CD4-positive, alpha-beta T cell treated with Interleukin-4 for 4 hours (primary cell): ENCODE measurements at places on chromosomes 2 and 18.

DNA sequence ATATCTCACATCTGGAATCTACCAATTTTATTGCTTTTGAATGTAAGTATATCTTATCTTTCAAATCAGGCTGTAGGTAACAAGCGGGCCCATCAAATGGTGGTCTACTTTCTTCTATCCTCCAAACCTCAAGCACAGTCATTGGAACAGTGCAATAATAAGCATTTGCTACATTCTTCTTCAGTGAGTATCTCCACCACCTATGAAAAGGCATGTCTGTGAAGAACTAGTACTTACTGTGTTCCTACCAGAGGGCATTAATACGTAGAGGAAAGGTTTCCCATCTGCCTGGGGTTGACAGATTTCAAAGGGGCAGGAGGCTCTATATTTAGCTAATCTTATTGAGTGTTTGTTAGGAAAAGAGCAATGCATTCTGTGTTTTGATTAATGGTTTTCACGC lies 411.1 kb downstream of the NCKAP5 start:
- no peak for DNase-seq

GRCh38 chr2:27738349-27739057 lies 33.0 kb upstream of the MRPL33 start:
- no peak for DNase-seq

DNA sequence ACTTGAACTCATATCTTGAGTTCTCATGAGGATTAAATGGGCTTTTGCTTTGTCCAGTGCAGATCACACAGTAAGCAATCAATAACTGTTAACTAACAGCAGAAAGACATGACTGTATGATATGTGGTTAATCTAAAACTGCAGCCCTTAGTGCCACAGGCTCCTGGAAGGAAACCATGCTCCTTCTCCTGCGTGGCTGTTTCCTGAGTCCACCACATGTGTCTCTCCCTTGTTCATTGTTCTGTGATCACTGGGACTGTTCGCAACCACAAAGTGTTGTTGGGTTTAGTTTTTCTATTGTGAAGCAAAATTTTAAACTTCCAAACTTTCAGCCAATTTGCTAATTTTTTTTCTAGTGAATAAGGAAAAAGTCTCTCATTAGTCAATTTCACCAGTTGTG lies 130.9 kb upstream of the PTPRM start:
- no peak for DNase-seq

DNA sequence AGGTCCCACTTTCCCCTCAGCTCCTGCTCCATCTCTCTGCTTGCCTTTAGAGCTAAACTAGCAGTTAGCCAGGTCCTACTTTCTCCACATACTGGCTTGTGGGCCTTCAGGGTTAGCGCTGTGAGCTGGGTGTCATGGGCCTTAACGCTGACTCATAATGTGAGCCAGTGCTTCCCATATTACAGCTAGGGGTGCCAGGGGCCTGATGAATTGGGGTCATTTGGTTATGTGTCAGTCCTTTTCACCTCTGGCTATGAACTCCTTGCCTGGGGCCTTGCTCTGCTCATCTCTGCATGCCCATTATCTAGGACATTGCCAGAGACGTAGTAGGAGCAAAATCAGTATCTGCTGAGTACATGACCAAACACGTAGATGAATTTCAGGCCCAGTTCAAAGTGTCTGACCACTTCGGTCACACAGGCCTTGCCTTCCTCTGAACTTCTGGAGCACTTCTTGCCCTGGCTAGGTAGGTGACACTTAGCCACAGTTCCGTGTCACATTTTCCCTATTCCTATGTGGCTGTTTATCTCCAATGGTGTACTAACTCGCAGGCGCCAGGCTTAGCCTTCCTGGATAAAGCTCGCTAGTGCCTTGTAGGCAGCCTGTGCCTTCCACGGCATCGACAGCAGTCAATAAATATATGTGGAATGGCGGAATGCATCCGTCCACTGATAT lies 103.2 kb upstream of the SIX3 start:
- DNase-seq, result no peak

GRCh38 chr2:231853105-231853504 lies 66.9 kb downstream of the COPS7B start:
- no peak for DNase-seq

DNA sequence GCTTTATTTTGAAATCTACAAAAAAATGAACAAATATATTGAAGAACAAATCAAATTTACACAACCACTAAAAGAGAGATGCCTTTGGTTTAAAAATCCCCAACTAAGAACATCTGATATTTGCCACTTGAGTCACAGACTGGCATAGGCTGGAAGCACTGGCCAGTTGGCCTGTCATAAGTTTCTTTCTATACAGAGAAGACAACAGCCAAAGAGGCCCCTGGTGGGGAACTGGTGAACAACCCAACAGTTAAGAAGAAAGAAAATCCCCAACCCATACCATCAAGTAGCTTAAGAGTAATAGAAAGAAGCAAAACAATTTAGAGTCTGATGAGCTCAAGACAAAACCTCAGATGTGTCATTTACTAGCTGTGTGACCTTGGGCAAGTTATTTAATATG lies 45.5 kb downstream of the OSR1 start:
- DNase-seq, result no peak

- DNase-seq, result no peak
These were observed 106.2 kb upstream of the RNF152 start for GRCh38 chr18:61998957-61999356.

GRCh38 chr2:9972621-9973479 lies 21.4 kb downstream of the GRHL1 start:
- no peak for DNase-seq

- no peak for DNase-seq
These were observed 336.6 kb downstream of the DSC3 start for GRCh38 chr18:30705943-30706342.

GRCh38 chr2:201833781-201834180 lies 27.4 kb downstream of the CDK15 start:
- no peak for DNase-seq

DNA sequence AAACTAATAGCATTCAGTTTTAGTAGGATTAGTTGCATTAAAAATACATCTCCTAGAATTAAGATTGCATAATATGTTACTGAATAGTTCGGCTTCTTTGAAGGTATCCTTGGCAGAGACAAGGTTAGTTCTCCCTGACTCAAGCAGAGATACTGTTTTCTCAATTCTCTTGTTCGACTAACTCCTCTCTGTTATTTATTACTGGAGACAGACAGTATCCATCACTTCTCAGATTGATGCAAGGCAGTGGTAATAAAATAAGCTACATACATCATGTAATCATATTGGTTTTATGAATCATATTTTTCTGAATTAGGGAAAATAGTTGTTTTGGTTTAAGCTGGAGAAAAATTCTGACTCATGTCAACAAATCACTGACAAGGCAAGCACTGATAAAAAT lies 134.8 kb downstream of the SLC8A1 start:
- DNase-seq, result no peak

- no peak for DNase-seq
These were observed 197.6 kb downstream of the LDLRAD4 start for GRCh38 chr18:13416208-13416607.

GRCh38 chr18:78773303-78773755 lies 206.3 kb upstream of the SALL3 start:
- DNase-seq, result no peak

- DNase-seq, result no peak
These were observed 63.5 kb downstream of the C1D start for GRCh38 chr2:67999332-67999731.

DNA sequence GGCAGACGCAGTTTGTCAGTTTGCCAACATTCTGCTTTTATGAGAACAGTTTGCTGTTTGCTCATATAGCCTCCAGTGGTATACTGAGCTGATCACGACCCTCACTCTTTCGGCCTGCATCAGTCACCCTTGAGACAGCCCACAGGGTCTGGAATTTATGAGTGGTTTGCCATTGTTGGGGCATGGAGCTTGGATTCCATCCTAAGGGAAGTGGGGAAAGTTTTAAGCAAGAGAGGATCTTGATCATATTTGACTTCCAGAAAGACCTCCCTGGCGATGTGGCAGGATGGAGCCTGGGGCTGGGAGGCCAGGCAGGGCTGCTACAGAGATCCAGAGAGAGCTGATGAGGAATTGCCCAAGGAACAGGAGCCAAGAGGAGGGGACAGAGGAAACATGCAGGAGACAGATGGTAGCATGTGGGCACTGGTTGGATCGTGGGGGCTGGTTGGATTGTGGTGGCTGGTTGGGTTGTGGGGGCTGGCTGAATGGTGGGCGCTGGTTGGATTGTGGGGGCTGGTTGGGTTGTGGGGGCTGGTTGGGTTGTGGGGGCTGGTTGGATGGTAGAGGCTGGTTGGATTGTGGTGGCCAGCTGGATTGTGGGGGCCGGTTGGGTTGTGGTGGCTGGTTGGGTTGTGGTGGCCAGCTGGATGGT lies 27.3 kb upstream of the GPR17 start:
- DNase-seq, result no peak

- DNase-seq, result no peak
These were observed 32.6 kb downstream of the PMAIP1 start for GRCh38 chr18:59932401-59932800.

DNA sequence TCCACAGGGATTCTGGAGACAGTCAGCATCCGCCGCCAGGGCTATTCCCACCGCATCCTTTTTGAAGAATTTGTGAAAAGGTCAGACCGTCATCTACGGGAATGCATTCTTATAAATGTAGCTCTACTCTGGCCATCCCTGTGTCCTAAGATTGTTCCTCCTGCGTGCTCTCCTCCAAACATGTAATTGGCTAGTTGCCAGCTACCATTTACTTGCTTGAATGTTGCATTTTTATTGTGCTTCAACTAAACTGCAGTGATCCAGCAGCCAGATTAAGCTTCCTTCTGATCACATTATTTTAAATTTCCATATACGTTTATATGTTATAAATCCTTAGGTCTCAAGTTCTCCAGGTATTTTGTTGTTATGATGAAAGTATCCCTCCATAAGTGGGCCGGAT lies 248.5 kb upstream of the SP5 start:
- DNase-seq, result no peak

DNA sequence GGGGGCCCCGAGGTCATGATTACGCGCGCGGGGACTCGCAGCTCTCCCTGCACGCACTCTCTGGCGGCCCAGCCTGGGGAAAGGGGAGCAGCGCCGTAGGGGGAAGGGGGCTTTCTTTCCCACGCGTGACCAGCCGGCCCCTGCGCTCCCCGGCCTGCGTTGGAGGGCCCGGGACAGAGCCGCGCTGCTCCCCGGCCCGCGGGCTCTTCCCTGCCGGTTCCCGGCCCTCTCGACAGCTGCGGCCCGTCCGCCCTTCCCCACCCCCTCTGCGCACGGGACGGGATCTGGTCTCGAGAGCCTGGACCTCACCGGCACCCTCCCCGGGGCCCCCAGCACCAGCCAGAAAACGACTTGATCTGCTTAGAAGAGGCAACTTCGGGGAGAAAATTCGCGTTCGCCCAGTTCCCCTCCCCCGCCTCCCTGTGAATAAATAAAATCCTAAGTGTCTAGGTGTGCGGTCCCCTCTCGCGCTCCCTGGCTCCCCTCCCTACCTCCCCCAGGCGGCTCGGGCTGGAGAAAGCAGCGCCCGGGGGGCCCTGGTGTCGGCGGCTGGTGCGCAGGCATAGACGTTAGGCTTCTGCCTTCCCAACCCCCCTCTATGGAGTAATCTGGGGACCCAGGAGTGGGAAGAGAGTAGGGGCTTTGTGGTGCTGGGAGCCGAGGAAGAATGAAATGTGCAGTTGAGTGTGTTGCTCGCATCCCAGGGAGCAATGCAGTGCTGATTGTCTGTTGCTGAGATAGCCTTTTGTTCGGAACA lies 803 bp upstream of the FIGN start:
- no peak for DNase-seq

DNA sequence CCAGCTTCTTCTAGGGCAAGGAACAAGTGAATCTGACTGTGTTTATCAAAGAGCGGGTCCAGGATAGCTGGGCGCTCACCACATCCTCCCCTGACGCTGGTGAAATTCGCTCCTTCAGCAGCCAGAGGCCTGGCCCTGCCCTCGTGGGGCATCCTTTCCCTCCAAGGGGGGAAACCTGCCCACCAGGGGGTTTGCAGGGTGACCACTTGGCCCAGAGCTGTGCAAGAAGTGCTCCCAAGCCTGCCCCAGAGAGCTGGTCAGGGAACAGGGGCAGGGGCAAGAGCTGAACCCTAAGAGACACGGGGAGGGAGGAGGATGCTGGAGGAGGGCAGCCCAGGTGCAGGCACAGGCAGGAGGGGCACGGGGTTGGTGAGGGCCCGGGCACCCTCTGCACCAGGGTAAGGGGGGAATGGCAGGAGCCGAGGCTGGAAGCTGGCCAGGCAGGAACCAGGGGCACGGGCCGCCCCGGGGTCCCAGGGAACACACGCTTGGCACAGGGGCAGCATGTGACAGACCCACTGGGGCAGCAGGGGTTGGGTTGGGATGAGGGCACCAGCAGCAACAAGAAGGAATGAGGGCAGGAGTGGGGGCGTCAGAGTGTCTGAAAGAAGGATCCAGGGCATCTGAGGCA lies 2.8 kb upstream of the GPR55 start:
- DNase-seq, result no peak

DNA sequence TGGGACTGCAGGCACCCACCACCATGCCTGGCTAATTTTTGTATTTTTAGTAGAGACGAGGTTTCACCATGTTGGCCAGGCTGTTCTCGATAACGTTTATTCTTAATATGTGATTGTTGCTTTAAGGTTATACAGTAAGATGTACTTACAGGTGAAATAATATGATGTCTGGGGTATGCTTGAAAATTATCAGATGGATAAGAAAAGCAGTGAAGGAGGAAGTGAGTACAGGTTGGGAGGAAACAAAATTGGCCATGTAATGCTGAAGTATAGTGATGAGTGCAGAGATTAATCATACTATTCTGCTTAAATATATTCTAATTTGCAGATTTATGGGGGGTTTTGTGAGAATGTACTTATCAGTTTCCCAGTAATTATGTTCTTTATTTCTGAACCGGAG lies 3.0 kb downstream of the GCC2 start:
- no peak for DNase-seq

- DNase-seq, result no peak
These were observed 50.6 kb downstream of the BMPR2 start for GRCh38 chr2:202426751-202427150.

DNA sequence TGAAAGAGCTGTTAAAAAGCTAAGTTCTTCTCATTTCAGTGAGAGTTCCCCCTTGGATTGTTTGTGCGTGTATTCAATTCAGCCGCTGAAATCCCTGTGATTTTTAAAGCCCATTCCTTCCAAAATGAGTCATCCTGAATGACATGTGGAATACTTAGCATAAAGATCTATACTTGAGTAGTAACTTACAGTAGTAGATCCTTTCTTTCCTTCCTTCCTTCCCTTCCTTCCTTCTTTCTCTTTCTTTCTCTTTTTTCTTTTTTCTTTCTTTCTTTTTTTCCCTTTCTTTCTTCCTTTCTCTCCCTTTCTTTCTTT lies 18.2 kb upstream of the SOX11 start:
- no peak for DNase-seq

DNA sequence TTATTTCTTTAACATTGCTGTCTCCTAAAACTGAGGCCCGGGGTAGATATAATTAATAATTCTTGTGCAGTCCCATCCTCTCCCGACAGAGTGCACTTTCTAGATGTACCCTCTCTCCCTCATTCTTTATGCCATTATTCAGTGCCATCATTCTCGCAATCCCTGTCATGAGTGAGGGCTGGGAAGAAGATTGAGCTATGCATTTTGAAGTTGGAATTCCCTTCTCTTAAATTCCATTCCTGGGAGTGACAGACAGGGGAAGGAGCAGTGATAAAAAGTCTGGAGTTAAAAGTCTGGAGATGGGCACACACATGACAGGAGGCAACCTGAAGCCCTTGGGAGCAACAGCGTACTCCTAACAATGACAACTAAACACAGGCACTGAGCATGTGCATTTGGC lies 2.6 kb upstream of the KCNE4 start:
- no peak for DNase-seq
